ENCODE measurements at places on chromosomes 5 and 9. TPM values are rescaled to one million over a fixed set of nuclear protein-coding genes. Genes with fewer than 3 reads are reported as not detected.
A peak's percentile ranks its signal among the peaks of the same experiment; 100 is the strongest.

The MAP3K1 gene
- 5.7 TPM for total RNA-seq

The ZNF366 gene
- total RNA-seq: not detected

The RASEF gene
- 14.7 TPM for total RNA-seq

The PDGFRB gene
- total RNA-seq: 0.66 TPM

The RNF208 gene
- 1.7 TPM for total RNA-seq

The ISCA1 gene
- 29.1 TPM for total RNA-seq

The OR2K2 gene
- total RNA-seq: 0.26 TPM

The PCDHGA7 gene
- total RNA-seq: 0.51 TPM

The CAMK2A gene
- 0.15 TPM for total RNA-seq

The MARCHF3 gene
- total RNA-seq: 1.3 TPM

The KLHL3 gene
- total RNA-seq: 2.9 TPM

DNA sequence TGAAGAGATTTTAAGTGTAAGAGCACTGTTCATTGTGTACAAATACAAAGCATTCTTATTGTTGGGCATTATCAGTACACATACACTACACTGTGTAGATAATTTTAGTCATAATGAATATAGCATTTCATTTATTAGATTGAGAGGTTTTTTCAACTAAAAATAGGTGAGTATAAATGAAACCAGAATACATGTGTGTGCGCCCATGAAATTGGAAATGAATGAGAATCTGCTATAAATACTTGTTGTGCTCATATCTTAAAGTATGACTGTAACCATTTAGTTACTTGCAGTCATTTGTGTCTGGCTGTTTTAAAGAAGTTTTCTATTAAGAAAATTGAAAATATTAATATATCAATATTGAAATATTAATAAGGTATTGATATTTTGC is 189.0 kb upstream of the MEF2C start:
- no peak overlapping the region for H3K4me3 ChIP-seq
- no peak overlapping the region for H3K27ac ChIP-seq
- no peaks in the 10 kb centered on the region for H3K27me3 ChIP-seq
- no peaks in the 10 kb centered on the region for H3K4me1 ChIP-seq

DNA sequence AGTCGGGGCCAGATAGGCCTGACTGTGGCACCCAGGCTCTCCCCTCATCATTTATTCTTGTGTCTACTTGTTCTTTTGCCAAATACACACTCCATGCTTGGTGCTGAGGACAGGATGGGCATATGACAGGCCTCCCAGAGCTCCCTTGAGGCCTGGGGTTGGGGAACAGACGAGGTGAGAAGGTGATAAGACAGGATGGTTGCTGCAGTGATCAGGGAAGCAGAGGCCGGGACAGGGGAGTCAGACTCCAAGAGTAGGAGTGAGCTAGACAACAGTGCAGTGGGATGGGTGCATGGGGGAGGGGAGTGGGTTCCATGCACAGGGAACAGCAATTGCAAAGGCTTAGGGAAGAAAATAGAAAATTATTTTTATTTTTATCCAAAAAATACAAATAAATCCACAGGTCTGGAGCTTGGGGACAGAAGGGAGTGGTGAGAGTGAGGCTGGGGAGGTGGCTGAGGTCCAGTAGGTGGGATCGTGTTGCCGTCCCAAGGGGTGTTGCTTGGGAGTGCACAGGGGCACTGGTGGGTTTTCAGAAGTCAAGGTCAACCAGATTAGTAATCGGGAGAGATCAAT is 3.4 kb upstream of the AMBP start:
- no peak overlapping the region for H3K27ac ChIP-seq
- no peak for DNase-seq
- H3K4me1 ChIP-seq: peaks cover 11% of the 10 kb centered on the region
- H3K4me3 ChIP-seq: no peak overlapping the region

DNA sequence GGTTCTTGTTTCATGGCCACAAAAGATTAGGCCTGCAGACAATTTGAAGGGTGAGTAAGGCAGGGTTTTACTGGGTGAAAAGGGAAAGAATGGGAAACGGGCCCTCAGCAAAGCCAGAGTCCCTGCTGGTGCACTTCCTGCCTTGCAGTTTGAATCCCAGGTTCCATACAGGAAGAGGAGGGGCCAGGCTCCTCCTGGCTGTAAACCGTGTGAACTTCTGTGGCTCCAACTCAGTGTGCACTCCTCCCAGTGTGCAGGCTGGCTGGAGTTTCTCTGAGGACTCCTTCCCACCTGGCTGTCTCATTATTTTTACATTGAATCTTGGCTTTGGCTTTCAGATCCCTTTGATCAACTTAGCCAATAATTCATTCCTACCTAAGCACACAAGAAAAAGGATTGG is 367.1 kb upstream of the KLF4 start:
- H3K27me3 ChIP-seq: no peaks in the 10 kb centered on the region
- H3K27ac ChIP-seq: no peak overlapping the region
- no peak overlapping the region for H3K4me3 ChIP-seq
- DNase-seq: no peak

- no peaks in the 10 kb centered on the region for H3K4me1 ChIP-seq
- no peaks in the 10 kb centered on the region for H3K36me3 ChIP-seq
- no peak overlapping the region for H3K4me3 ChIP-seq
- DNase-seq: no peak
- H3K27me3 ChIP-seq: no peaks in the 10 kb centered on the region
Measured at GRCh38 chr5:52863715-52864290, 76.1 kb downstream of the ITGA1 start.

DNA sequence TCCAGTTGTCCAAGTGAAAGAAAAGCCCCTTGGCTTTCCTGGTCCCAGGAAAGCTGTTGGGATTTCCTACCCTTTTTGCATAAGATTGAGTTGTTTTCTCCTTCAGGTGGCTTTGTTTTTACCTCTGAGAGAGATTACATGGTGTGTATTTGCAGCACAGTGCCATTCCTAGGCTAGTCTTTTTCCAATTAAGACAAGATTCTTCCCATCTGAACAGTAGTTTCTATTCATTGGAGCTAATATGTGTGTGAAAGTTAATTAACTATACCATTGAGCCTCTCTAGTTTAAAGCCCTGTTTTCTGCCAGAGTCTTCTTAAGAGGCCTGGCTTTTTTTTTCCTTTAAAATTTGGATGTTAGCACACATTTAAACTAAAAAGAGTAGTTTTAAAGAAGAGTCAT is 20.1 kb downstream of the MSANTD3 start:
- H3K27ac ChIP-seq: no peak overlapping the region
- no peak for DNase-seq
- no peaks in the 10 kb centered on the region for H3K27me3 ChIP-seq
- no peak overlapping the region for H3K4me3 ChIP-seq
- H3K4me1 ChIP-seq: no peaks in the 10 kb centered on the region
- peaks cover 13% of the 10 kb centered on the region for H3K36me3 ChIP-seq

DNA sequence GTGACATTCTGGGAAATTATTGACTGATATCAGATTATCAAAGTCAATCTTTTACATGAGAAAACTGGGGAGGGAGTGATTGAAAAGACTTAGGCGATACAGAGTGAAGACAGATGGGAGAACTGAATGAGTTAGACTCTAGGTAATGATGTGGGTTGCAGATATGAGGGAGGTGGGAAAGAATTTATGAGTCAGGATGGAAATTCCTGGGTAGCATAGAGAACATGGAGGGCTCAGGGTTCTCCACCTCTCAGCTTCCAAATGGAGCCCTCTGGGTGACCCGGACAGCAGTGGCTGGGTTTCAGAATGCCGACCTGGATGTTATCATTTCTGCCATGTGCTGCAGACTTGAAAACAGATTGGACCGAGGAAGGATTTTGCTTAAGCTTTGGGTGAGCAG is 75.4 kb upstream of the SHB start:
- no peak overlapping the region for H3K27ac ChIP-seq
- DNase-seq: peak; percentile 8
- H3K27me3 ChIP-seq: no peaks in the 10 kb centered on the region
- no peaks in the 10 kb centered on the region for H3K36me3 ChIP-seq

DNA sequence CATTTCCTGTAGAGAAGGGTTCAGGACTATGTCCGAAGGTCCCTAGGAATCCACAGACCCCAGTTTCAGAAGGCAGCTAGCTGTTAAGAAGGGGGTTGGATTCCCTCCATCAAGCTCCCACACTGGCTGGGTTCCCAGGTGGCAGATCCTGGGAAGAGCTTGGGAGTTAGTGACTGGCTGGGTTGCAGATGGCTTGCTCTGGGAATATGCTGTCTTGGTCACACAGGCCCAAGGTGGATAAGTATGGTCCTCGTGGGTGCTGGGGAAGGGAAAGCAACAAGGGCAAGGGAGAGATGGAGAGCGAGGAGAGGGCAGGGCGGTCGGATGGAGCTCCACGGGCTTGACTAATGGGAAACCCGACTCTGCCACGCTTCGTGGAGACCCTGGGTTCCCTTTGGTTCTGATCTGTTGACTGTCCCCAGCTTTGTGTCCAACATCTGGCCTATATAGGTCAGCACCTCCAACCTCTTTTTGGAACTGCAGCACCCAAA is 17.4 kb downstream of the SH3PXD2B start:
- H3K36me3 ChIP-seq: no peaks in the 10 kb centered on the region
- no peaks in the 10 kb centered on the region for H3K4me1 ChIP-seq
- H3K27me3 ChIP-seq: no peaks in the 10 kb centered on the region
- DNase-seq: no peak
- no peak overlapping the region for H3K4me3 ChIP-seq
- no peak overlapping the region for H3K27ac ChIP-seq

DNA sequence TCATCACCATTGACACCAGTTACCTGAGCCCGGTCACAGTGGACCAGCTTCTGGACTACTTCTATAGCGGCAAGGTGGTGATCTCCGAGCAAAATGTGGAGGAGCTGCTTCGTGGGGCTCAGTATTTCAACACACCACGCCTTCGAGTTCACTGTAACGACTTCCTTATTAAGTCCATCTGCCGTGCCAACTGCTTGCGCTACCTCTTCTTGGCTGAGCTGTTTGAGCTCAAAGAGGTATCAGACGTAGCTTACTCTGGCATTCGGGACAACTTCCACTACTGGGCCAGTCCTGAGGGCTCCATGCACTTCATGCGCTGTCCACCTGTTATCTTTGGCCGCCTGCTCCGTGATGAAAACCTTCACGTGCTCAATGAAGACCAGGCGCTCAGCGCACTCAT is 520 bp downstream of the CCIN start:
- no peaks in the 10 kb centered on the region for H3K36me3 ChIP-seq
- H3K27ac ChIP-seq: no peak overlapping the region
- no peak overlapping the region for H3K4me3 ChIP-seq
- no peaks in the 10 kb centered on the region for H3K27me3 ChIP-seq
- H3K4me1 ChIP-seq: no peaks in the 10 kb centered on the region

GRCh38 chr5:133510634-133511262 is 101.6 kb downstream of the FSTL4 start:
- DNase-seq: no peak
- no peak overlapping the region for H3K27ac ChIP-seq
- no peak overlapping the region for H3K4me3 ChIP-seq
- peaks cover 8% of the 10 kb centered on the region for H3K4me1 ChIP-seq
- no peaks in the 10 kb centered on the region for H3K27me3 ChIP-seq
- no peaks in the 10 kb centered on the region for H3K36me3 ChIP-seq

DNA sequence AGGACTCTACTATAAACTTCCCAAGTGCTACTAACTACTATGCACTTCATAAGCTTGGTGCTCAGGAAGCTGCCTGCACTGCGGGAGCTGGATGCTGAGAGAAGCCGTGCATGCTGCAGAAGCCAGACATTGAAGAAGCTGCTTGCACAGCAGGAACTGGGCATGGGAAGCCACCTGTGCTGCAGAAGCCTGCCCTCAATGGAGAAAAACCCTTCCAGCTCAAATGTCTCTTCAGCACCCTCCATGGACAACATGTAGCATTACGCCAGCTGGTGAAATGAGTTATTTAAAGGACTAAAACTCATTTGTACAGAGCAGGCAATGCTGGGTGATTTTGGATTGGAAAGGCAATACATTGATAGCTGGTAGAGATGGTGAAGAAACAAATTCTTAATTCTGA is 247.2 kb downstream of the KIF4B start:
- no peaks in the 10 kb centered on the region for H3K27me3 ChIP-seq
- no peaks in the 10 kb centered on the region for H3K36me3 ChIP-seq
- H3K4me3 ChIP-seq: no peak overlapping the region
- no peak overlapping the region for H3K27ac ChIP-seq
- no peak for DNase-seq
- no peaks in the 10 kb centered on the region for H3K4me1 ChIP-seq

GRCh38 chr9:137265496-137266161 is 10.5 kb downstream of the NELFB start:
- no peak overlapping the region for H3K4me3 ChIP-seq
- H3K27ac ChIP-seq: no peak overlapping the region
- no peaks in the 10 kb centered on the region for H3K27me3 ChIP-seq
- no peak for DNase-seq
- H3K36me3 ChIP-seq: 0 out of 2 replicates have a peak, but pooled peaks cover 6% of the 10 kb centered on the region
- H3K4me1 ChIP-seq: no peaks in the 10 kb centered on the region

DNA sequence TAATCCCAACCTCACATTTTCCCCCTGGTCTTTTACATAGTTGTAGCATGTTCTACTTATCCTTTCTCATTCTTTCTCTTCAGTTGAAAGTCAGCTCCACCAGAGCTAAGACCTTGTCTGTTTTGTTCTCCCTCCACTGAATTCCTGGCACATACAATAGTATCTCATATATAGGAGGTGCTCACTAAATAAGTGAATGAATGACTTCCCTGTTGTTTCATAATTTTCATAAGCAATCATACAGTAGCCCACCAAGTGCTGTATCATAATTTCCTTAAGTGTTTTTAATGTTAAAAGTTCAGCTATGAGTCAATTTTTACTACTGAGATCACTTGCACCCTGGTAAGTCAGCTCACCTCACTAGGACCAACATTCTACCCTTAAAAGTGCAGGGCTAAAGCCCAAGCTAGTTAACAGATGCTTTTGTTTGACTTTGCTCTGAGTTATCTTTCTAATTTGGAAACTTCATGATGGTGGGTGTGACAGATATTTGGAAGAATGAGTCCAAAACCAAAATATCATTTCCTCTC is 27.6 kb downstream of the TMEM245 start:
- H3K4me3 ChIP-seq: no peak overlapping the region
- no peaks in the 10 kb centered on the region for H3K4me1 ChIP-seq
- H3K36me3 ChIP-seq: peaks cover 22% of the 10 kb centered on the region
- H3K27me3 ChIP-seq: no peaks in the 10 kb centered on the region

DNA sequence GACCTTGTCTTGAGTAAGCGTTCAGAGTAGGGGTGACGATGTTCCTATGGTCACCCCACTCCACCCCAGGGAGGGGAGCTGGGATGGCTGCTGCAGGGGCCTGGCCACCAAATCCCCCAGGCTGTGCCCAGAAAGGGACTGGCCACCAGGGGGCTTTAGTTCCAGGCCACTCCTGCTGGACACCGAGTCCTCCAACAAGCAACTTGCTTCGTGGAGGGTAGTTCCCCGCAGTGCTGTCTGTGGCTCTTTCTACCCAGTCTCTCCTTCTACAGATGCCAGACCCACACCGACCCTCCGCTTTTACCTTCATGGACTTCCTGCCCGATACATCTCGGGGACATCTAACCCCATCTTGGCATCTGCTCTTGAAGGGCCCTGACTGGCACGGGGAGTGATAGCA is 35.7 kb upstream of the GABRP start:
- no peak for DNase-seq
- no peak overlapping the region for H3K27ac ChIP-seq
- no peaks in the 10 kb centered on the region for H3K36me3 ChIP-seq
- H3K27me3 ChIP-seq: no peaks in the 10 kb centered on the region

DNA sequence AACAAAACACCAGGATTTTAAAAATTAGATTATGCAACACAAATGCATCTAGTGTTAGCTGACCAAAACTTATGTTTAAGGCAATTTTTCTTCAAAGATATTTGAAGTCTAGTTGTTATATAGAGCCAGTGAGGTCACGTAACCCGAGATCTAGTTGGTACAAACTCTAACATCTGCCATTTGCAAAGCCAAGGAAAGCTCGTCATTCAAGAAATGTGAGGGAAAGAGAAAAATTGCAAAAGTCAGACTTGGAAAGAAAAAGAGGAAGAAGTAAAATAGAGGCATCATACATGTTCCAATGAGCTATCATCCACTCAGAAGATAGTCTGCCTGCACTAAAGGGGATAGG is 293.4 kb upstream of the PUM3 start:
- no peaks in the 10 kb centered on the region for H3K4me1 ChIP-seq
- H3K36me3 ChIP-seq: no peaks in the 10 kb centered on the region
- no peak overlapping the region for H3K27ac ChIP-seq
- H3K27me3 ChIP-seq: peaks cover 14% of the 10 kb centered on the region
- no peak overlapping the region for H3K4me3 ChIP-seq
- DNase-seq: no peak

Measured in PC-3 (cell line).